GM10248 (cell line): ENCODE measurements at places on chromosomes 4 and X.

- DNase-seq = no peak
Measured at GRCh38 chr4:41853973-41854372, 81.3 kb upstream of the TMEM33 start.

DNA sequence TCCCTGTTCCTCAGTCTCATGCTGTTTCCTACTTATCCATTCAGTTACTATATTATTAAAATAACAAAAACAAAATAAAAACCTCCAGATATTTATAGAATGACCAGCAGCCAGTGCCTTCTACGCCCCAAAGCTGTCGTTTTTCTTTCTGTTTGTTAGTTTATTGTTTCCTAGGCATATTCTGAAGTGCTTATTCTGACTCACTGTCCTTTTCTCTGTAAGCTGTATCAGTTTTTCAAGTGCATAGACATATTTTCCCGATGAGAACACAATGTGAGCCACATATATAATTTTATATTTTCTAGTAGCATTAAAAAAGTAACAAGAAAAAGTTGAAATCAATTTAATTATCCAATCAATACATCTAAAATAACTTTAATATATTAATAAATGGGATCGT is 2158.6 kb upstream of the TENM3 start:
- DNase-seq = no peak

DNA sequence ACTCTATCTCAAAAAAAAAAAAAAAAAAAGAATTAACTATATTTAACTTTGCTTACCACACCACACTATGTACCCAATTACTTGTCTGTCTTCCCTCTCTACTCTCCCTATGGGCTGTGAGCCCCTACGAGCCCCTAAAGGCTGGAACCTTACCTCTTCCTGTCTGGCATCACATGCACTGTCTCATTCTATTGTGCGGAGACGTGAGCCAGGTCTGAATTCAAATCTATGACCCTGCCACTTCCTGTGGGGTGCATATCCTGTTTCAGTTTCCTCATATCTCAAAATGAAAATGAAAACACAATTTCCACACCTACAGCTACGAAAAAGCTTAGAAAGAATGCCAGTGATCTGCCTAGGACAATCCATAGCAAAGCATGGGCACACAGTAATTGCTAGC is 42.9 kb upstream of the HS3ST1 start:
- DNase-seq = peak; percentile 10

- DNase-seq = no peak
Measured at GRCh38 chrX:118764122-118764521, 36.7 kb downstream of the IL13RA1 start.

GRCh38 chrX:12249997-12250396 is 111.7 kb downstream of the FRMPD4 start:
- DNase-seq = no peak

- no peak for DNase-seq
Measured at GRCh38 chrX:78534221-78534620, 124.9 kb downstream of the RTL3 start.

DNA sequence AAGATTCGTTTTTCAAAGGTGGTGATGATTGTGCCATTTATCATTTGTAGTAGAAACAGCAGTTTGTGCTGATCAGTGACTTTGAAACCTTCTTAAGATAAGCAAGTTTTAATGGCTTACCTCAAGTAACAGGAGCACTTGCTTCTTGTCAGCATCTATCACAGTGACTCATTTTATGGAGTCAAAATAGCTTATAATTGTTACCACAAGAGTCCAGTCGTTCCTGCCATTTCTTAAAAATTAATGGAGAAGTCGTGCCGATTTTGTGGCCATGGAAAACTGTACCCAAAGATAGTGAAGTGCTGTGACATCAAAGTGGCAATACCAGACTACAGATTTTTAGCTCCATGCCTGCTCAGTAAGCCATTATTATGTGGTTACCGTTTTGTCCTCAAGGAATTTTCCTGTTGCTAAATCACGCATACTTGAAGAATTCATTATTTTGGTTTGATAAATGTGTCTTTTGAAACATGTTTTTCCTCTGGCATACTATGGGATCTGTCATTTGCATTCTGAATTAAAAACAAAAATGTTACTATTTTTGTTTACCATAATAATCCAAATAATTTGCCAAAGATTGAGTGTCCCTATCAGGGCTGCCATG is 129.9 kb downstream of the CBR4 start:
- DNase-seq = no peak

DNA sequence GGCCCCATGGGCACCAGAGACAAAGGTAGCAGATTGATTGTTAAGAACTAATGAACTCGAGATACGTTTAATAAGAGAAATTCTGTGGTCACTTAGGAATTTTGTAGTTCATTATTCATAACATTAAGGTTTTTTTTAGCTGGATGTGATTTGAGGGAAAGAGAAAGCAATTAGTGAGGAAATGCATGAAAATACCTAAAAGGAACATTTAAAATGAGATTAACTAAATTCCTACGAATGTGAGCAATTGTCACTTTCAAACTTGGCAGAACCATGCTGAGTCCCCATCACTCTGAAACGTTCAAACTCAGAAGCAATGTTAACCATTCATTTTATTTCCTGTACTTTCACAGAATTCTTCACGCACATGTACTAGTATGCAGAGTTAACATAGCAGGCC is 5.9 kb downstream of the PRMT9 start:
- no peak for DNase-seq
